ENCODE measurements at places on chromosomes 7 and 10.

DNA sequence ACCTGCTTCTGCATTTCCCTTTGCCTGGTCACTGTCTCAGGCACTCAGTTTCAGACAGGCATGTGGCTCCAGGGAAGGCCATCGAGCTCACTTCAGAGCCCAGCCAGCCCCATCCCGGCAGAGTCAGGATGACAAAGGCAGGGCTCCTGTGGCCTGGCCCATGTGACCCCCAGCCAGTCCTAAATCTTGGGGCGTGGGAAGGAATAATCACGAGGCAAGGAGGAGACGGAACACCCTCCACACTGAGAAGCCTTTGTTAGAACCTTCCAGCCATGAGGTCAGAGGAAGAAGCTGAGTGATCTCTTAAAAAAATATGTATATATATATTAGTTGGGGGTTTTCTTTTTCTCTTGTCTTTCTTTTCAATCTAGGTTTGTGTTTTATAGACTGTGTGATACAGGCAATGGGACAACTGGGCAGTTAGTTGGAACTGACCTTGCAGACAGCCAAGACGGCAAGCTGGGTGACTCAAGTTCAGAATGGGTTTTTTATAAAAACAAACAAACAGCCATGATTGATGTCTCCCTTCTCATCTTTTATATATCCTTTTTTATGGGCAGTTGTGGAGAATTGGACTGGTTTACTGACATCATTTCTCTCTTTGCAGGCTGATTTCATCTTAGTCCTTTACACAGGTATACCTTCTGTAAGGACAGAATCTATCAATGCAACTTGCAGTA lies 60.8 kb downstream of the CHN2 start:
- no peak for DNase-seq

GRCh38 chr7:27151341-27151930 lies 947 bp downstream of the HOXA3 start:
- no peak for DNase-seq

DNA sequence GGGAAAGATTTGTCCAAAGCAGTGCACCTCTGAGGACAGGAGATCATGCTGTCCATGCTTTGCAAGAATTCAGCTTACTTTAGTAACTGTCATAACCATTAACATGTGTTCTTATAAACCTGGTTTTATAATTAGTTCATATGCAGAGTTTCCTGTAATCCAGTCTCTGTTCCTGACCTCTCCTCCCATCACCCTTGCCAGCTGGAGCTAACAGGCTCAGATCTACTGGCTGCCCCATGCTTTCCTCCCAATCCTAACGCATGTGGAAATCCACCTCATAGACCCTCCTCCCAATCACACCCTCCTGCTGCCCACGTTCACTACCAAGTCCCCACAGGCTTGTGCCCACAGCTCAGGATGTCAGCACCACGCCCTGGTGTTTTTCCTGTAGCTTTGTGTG lies 45.3 kb upstream of the PFKP start:
- no peak for DNase-seq

GRCh38 chr7:158329014-158329610 lies 258.5 kb downstream of the PTPRN2 start:
- no peak for DNase-seq

DNA sequence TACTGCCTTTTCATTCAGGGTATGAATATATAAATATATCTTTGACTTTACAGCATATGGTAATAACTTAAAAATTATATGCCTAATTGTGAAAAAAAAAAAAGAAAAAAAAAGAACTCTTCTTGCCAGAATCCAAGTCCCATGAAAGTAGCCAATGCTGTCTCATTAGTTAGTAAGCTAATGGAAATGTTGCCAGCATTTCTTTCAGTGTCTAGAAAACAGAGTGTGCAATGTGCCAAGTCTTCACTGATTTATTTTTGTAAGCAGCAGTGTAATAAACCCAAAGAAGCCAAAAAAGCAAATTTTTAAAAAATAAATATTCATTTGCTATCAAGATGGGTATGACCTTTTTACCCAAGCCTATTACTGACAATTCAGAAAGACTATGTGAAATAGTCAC lies 31.1 kb upstream of the LRRN3 start:
- DNase-seq = no peak

DNA sequence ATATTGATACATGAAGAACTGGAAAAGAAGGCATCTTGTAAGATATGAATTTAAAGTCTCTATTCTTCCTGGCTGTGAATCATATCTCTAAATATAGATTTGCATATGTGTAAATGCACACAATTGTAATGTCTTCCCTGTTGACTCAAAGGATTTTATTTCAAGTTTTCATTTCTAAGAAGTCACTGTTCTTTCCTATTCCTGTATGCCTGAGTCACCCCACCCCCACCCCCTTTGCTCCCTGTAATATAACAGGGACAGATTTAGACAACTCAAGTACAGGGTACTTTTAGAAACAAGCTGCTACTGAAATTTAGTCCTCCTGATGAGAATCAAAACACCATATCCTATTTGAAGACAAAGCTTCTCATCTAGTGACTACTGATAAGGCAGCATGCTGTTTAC lies 43.0 kb upstream of the HECTD2 start:
- no peak for DNase-seq

GRCh38 chr7:157635148-157635500 lies 298.3 kb downstream of the DNAJB6 start:
- DNase-seq = no peak

Data from psoas muscle (tissue), 8 donors.